ENCODE measurements at places on chromosomes 11 and 22. TPM values are rescaled to one million over a fixed set of nuclear protein-coding genes. Genes with fewer than 3 reads are reported as not detected.
A peak's percentile ranks its signal among the peaks of the same experiment; 100 is the strongest.

RHBDD3 gene
- total RNA-seq, result 12.3 TPM

MS4A3 gene
- total RNA-seq, result not detected

TRIM49 gene
- total RNA-seq, result not detected

SPDYC gene
- not detected for total RNA-seq

HYLS1 gene
- total RNA-seq, result 3.1 TPM

DNA sequence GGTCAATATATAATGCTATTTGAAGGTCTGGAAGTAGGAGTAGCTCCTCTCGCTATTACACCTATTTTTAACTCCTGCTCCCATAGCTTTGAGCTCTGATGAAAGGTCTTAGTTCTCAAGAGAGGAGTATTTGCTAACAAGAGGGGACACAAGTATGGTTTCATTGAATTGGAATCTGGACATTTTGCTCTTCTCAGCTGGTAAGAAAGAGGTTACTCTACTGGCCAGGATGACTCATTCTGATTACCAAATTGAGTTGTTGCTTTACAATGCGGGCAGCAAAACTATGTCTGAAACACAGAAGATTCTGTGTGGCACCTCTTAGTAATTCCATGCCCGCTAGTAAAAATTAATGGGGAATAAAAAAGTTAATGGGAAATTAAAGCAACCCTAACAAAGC, 63.6 kb upstream of the EP300 start:
- DNase-seq, result no peak

GRCh38 chr11:112548641-112549040, 288.0 kb upstream of the PLET1 start:
- no peak for DNase-seq

DNA sequence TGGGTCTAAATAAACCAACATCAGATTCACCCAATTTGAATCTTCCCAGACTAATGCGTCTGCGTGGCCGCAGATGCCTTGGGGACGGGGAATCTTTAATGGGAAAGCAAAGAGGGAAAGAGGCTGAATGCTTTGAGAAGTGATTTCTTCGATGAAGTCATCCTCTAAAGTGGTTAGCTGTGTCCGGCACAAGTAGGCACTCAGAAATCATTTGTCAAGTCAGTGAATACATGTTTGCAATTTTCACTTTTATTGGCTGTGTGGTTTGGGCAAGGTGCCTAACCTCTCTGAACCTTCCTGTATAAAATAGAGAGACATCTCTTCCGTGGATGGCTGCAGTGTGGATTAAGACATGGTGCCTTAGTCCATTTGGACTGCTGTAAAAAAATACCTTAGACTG, 19.7 kb upstream of the IFT27 start:
- DNase-seq, result no peak

DNA sequence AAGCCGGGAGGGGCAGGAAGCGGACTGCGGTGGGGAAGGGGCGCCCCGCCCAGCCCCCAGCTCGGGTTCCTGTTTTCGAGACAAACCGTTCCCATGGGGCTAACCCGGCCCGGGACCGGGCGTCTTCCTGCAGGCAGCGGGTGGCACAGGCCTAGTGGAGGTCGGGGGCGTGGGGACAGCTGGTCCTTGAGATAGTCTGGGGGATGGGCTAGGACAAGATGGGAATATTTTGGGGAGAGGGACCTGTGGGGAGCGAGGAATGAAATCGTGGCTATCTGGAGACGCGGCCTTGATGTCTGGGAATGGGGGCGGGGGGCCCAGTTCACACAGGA, 1.2 kb upstream of the RASGRP2 start:
- peak; percentile 86 for DNase-seq

DNA sequence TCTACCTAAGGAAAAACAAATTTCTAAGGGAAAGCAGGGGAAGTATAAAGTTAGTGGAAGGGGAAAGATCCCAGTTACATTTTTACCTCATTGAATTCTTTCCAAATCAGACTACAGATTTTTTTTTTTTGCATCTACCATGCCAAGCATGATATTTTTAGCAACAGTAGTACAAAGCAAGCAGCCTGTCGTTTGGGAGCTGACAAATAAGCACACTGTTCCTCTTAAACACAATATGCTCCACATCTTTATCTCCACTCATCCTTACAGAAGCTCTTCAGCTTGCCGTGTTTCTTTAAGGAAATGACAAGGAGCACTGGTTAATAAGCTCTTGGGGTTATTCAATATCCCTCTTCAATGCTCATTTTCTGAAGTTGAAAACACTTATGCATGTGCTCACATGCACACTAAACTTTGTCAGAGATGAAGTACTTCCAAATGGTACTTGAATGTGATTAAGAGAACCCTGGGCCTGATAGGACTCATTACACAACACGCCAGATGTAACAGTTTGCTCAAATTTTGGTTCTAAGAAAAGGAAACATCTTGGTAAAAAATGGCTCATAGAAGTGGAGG, 53.8 kb downstream of the PAX6 start:
- DNase-seq, result no peak

GRCh38 chr11:699753-700152, 4.1 kb downstream of the TMEM80 start:
- DNase-seq, result no peak

DNA sequence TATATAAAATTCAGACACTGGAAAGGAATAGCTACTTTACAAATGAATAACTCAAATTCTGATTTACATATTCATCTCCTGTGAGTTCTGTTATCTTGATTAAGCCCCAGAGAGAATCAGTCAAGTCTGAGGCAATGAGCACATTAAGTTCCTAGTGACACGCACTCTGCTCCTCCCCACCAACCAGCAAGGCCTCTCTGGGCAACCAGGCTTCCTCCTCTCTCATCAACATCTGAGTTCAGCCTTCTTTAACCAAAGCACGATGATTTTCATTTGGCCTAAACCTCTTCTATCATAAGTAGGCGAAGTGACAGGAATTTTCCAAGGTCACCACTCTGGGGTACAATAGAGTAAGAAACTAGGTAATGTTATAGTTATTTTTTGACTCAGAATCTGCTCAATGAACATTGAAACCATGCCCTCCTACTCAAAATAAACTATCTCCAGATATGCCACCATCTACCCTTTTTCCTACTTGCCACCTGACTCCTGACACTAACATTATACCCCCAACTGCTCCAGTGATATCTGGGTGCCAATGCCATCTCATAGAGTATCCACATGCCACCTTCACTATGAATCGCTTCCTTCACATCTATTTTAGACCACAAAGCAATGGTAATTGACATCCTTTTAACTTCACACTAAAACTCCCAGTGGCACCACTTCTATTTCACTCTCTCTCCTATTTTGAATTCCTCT, 114.8 kb downstream of the FAM76B start:
- DNase-seq, result no peak

- no peak for DNase-seq
Observed at GRCh38 chr11:88301488-88302140, 35.9 kb downstream of the CTSC start.

DNA sequence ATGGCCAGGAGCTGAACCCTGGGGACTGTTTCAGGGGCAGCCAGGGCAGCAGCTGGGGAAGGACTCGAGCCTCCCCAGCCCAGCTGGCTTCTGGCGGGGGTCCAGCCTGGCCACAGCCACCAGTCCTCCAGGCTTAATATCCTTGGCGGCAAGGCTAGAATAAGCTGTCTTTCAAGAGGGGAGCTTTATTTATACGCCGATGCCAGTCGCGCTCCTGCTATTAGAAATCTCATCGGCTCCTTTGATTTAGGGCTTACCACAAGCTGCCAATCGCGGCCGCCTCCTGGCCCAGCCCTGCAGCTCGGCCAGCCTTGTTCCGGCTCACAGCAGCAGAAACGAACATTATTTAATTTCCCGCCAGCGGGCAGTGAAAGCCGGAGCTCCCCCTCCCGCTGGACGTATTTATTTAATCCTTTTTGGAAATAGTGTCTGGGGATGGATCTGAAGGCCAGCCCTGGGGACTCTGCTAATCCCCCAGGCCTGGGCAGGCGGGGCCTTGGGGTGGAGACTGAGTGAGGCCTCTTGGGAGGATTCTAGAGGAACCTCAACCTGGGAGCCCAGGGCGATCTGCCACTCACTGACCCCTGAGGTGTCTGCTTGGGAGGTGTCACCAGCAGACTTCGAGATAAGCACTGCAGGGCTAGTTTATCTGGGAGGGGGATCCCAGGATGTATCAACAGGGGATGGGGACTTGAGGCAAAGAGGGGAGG, 363.1 kb downstream of the MN1 start:
- peak; percentile 67 for DNase-seq

GRCh38 chr11:43788421-43788820, 92.2 kb upstream of the ALKBH3 start:
- DNase-seq, result peak; percentile 9

GRCh38 chr11:60183591-60184205, 815 bp upstream of the MS4A6A start:
- DNase-seq, result no peak

GRCh38 chr11:116500947-116501602, 271.7 kb downstream of the BUD13 start:
- no peak for DNase-seq

DNA sequence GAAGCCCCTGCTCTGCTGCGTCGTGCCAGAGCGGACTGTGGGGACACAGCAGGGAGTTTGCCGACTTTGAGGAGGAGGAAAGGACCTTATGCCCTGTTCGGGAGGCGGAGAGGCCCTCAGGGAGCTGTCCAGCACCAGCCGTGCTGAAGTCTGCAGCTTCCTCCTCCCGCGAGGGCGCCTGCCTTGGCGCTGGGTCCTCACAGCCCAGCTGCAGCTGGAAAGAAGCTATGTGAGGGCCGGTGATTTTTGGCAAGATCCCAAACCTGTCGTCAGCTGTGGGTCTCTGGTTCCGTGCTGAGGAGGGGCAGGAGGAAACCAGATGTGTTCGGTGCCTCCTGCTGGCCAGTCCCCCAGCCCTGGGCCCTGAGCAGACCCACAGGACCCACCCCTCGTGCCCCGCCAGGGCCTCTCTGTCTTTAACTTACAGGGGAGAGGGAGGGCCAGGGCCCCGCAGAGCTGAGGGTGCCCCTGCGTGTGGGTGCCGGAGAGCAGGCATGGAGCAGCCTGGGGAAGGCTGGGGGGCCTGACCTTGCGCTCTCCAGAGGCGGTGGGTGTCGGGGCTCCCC, 12.0 kb downstream of the BRSK2 start:
- peak; percentile 80 for DNase-seq

DNA sequence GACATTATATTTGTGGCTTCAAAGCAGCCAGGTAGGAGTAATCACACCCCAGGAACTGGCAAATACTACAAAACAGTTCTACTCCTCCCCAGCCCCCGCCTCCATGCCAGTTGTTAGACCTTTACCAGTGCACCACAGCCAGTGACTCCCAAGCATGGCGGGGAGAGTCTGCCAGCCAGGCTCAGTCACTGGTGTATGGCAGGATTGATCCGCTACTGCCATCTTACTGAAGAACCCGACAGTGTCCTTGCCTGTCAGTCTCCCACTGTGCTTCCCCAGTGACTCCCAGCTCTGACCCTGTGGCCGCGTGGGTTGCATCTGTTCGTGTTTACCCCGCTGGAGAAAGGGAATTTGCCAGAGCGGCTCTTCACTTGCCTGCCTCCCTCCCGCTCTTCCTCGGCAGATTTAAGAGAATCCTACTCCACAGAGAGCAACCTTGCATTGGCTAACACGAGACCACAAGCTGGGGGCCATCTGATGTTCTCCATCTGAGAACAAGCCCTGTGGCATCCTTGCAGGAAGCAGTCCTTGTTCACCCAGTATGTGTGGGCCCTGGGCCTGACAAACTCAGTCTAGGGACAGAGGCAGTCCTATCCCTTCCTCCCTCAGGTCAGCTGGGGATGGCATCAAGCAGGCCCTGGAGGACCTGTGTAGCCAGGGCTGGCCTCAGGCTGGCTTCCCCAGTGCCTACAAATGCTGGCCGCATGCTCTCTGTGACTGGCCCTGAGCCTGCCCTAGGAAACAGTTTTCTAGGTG, 33.1 kb downstream of the GNAZ start:
- DNase-seq, result no peak

- no peak for DNase-seq
Observed at GRCh38 chr11:115872416-115872815, 368.2 kb upstream of the CADM1 start.

DNA sequence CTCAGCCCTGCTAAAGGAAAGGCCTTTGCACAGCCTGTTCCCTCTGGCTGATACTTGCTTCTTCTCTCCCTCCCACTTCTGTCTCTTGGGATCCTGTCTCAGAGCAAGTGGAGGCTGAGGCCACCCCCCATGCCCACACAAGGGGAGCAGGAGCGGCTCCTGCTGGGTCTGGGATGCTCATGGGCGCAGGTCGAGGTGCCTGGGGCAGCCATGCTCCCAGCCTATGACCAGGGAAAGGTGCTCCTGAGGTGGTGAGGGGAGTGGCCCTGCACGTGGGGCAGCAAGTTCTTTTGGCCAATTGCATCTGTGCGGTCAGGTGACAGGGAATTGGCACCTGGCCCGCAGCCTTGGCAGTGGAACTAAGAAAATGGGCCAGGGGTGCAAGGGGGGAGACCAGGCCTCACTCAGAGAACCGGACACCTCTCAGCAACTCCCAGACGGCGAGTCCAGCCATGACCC, 1.5 kb downstream of the MAPK11 start:
- no peak for DNase-seq

DNA sequence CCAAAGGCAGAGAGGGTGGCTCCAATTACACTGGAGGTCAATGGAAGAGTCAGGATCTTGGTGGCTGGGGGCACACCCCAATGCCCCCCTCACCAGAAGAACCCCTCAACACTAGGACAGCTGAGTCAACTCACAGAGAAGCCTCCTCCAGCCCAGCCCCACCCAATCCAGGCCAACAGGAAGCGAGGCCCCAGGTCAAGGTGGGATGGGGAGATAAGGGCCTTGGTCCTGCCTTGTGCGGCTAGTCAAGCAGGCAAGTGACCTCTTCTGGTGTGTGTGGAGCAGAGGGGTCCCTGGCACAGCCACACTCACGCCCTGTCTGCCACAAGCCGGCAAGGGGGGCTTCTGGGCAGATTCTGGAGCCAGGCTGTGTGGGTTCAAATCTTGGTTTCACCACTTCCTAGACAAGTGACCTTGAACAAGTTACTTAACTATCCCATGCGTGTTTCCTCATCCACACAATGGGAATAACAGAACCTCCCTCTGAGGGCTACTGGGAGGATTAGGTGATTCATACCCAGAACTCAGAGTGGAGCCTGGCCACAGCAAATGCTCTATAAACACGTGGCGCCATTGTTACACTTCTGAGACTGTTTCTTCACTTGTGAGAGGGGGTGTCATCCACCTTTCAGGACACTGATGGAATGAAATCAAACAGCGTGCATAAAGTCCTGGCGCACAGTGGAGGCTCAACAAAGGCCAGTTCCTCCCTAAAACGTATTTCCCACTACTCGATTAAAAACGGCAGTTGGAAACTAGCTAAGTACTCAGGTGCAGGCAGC, 3.2 kb downstream of the TTLL12 start:
- DNase-seq, result no peak
